Jurkat, Clone E6-1 (cell line): ENCODE measurements at places on chromosomes 4 and X.

DNA sequence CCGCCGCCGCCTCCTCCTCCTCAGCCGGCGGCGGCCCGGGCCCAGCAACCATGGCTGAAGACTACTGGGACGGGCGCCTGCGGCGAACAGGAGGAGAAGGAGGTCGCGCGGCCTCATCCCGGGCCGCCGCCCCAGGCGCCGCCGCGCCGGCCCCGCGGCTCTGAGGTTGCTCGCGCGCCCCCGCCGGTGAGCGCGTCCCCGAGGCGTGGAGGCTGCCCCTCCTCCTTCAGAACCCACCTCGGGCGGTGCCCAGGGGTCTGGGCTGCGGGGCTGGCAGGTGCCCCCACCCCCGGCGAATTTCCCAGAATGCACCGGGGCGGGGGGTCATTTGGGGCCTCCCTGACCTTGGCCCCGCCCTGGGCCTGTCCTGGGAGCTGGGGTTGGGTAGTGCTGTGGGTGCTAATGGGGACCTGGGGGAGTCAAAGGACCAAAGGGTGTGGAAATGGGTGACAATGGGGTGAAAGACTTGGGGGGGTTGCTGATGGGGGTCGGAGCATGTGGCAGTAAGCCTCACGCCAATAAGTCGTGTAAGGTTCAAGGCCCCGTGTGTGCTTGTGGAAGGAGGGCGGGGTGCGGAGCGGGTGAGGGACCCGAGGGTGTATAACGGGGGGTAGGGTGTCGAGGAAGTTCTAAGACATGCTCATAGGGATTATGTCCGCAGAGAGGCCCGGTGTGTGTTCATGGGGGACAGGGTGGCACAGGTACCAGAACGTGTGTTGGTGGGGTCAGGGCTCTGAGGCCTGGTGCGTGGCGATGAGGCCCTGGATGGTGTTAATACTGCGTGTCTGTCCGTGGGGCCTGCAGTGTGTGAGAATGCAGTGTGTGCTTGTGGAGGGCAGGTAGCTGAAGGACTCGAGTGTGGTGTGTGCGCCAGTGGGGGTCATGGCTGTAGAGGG lies 687 bp downstream of the CDK16 start:
- DNase-seq, result no peak

DNA sequence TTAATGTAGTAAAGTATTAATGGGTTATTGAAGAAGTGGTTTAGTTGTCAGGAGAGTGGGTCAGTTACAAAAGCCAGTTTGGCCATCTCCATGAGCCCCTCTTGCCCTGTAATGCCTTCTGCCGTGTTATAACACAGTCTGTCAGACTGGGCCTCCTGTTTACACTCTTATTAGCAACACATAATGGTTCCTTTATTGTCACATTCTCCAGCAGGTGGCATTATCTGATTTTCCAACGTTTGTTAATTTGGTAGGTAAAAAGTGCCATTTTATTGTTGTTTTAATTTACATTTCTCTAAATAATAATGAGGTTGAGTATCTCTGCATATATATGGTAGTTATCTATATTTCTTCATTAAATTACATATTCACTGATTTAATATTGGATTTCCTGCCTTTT lies 560.8 kb downstream of the FGF13 start:
- peak; percentile 6 for DNase-seq

DNA sequence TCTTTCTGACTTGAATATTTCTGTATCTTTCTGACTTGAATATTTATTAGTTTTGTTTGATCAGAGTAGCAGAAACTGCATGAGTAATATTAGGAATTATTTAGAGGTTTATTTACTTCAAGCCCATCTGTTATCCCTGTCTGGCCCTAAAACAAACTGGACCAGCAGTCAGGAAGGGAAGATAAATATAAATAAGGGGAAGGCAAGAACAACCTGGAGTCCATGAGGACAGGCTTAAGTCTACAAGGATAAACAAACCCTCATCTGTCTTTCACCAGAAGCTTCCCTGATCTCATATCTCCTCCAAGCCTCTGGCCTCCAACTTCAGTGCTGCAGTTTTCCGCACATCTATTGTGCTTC lies 524.9 kb downstream of the CENPC start:
- no peak for DNase-seq

- DNase-seq, result no peak
Measured at GRCh38 chrX:147875866-147876596, 35.7 kb upstream of the FMR1 start.

- no peak for DNase-seq
Measured at GRCh38 chrX:42096265-42096920, 173.0 kb upstream of the CASK start.

- no peak for DNase-seq
Measured at GRCh38 chr4:340011-340410, 2.4 kb downstream of the ZNF141 start.

DNA sequence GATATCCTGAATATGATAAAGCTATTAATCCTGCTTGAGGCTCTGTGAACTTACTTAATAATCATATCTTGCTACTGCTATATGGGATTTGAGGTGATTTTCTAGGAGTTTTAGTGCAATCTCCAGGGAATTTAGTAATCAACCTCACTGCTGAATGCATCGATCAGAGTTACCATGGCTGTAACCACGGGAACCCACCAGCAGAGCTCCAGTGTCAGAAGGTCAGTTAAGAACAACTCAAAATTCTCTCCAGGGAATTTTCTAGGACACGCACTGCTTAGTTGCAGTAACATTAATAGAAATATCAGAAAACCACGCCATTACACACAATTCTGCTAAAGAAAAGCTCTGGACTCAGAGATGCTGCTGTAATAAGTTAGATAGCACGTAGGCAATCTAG lies 1477.2 kb upstream of the TENM3 start:
- no peak for DNase-seq

DNA sequence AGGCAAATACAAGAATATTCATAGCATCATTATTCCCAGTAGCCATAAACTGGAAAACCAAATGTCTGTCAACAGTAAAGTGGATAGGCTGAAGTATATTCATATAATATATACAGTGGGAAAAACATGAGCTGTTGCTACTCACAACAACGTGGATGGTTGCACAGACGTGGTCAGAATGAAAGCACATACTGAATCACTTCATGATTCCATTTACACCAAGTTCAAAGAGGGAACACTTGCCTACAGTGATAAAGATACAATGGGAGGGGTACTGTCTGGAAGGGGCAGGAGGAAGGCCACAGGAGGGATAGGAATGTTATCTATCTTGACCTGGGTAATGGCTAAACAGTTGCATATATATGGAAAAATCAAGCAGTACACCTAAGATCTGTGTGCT lies 25.3 kb downstream of the APBB2 start:
- no peak for DNase-seq

GRCh38 chr4:126495163-126495752 lies 1137.5 kb upstream of the INTU start:
- no peak for DNase-seq

GRCh38 chr4:186248643-186249042 lies 17.3 kb upstream of the F11 start:
- no peak for DNase-seq

DNA sequence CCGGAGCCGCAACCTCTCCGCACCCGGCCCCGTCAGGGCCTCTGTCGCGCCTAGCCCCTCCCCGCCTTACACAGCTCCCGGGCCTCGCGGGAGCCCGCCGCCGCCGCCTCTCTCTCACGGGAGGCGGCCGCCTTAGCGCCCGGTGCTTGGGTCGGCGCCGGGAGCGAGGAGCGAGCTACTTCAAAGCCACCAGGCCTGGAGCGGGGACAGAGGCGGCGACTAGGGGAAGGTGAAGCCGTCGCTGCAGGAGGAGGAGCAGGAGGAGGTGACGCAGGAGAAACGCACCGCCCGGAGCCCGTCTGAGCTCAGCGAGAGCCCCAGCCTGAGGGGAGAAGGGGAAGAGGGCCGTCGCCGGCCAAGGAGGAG lies 250 bp downstream of the USP9X start:
- no peak for DNase-seq
